ENCODE measurements at places on chromosomes 1 and 21.

DNA sequence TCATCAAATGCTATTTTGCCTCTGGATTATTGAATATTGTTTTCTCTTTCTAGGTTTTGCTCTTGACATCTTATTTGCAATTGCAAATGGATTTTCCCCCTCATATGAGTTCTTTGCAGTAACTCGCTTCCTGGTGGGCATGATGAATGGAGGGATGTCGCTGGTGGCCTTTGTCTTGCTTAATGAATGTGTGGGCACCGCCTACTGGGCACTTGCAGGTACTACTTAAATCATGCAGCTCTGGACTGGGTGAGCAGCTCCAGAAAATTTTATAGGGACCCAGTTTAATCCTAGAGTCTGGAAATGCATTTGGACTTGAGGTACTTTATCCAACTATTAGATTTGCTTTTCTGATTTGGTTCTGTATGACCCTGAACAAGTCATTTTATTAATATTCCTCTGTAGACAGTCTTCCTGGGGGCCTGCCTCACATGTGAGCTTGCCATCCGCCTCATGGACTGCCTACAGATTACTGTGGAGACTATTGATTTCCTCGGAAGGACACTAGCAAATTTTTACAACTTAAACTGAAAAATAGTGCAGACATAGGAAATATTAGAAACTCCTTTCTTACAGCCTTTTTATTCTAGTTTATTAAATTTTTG is 44.5 kb downstream of the SLC22A15 start:
- DNase-seq: peak; percentile 62

DNA sequence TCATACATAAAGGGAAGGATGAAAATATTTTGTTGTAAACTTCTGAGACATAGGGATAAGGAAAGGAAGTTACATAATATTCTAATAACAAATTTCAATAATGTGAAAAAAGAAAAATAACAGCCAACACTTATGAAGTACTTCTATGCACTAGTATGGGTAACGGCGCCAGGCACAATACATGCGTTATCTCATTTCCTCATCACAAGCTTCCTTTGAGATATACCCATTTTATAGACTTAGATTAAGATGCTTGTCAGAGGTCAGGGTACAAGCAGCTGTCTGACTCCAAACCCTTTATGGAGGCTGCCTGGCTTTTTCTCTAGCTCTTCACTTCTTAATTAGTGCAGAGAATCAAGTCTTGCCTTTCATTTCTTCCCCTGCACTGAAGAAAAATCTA is 41.3 kb downstream of the TCP10L start:
- no peak for DNase-seq

GRCh38 chr1:14626869-14627607 is 28.6 kb downstream of the KAZN start:
- DNase-seq: no peak

GRCh38 chr1:200917291-200917817 is 22.7 kb downstream of the INAVA start:
- no peak for DNase-seq

GRCh38 chr1:214331827-214332423 is 51.0 kb downstream of the SMYD2 start:
- DNase-seq: peak; percentile 22

GRCh38 chr1:247211339-247211738 is 39.5 kb upstream of the ZNF124 start:
- no peak for DNase-seq

- DNase-seq: no peak
Measured at GRCh38 chr21:39452970-39453342, 1.2 kb downstream of the SH3BGR start.

GRCh38 chr21:35138665-35139381 is 89.7 kb upstream of the RUNX1 start:
- no peak for DNase-seq

Measured in hematopoietic multipotent progenitor cell (in vitro differentiated cells).